Stimulated activated naive CD4-positive, alpha-beta T cell treated with Interleukin-2 at 50 U/mL for 16 hours (primary cell): ENCODE measurements at places on chromosomes 16 and 17.

GRCh38 chr16:31099860-31100638, 5.5 kb upstream of the VKORC1 start:
- DNase-seq, result no peak

- DNase-seq, result peak; percentile 74
Observed at GRCh38 chr16:67013823-67014633, 14.9 kb upstream of the CBFB start.

GRCh38 chr17:72422204-72422504, 301.3 kb downstream of the SOX9 start:
- no peak for DNase-seq

- DNase-seq, result no peak
Observed at GRCh38 chr16:86297391-86297790, 212.9 kb upstream of the FOXF1 start.

DNA sequence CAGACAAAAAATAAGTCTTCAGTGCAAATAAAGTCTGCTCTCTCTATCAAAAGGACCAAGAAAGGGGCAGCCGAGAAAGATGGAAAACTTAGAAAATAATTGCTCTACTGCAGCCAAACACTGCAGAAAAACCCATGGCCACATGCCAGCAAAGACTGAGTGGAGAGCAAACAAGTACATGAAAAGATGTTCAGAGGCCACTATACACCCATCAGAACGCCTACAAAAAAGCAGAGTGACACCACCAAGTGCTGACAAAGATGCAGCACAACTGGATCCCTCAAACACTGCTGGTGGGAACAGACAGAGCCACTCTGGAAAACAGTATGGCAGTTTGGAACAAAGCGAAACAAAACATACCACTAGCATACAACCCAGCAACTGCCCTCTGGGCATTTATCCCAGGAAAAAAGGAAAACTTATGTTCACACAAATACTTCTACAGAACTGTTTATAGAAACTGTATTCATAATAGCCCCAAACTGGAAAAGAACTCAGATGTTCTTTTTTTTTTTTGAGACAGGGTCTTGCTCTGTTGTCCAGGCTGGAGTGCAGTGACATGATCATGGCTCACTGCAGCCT, 36.7 kb downstream of the KIAA0753 start:
- DNase-seq, result no peak

DNA sequence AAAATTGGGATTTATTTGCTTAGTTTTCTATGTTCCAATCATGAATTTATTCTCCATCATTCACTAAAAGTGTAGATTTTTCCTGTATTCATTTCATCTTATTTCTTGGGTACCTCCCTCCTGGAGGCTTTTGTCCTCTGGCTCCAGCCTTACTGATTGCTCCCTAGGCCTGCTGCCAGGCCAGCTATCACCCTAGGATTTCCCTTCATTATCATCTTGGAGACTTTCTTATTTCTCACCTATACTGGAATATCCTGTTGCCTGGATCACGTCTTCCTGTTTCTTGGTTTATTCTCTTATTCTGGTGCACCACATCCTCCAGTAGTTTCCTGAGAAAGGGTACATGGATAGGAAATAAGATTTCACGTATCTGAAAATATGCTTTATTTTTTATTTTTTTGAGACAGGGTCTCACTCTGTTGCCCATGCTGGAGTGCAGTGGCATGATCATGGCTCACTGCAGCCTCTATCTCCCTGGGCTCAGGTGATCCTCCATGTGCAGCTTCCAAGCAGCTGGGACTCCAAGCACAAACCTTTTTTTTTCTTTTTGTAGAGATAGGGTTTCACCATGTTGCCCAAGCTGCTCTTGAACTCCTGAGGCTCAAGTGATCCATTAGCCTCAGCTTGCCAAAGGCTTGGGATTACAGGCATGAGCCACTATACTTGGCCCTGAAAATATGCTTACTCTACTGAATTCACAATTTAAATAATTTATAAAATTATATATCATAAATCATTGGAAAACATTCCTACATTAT, 13.3 kb upstream of the KPNB1 start:
- no peak for DNase-seq

DNA sequence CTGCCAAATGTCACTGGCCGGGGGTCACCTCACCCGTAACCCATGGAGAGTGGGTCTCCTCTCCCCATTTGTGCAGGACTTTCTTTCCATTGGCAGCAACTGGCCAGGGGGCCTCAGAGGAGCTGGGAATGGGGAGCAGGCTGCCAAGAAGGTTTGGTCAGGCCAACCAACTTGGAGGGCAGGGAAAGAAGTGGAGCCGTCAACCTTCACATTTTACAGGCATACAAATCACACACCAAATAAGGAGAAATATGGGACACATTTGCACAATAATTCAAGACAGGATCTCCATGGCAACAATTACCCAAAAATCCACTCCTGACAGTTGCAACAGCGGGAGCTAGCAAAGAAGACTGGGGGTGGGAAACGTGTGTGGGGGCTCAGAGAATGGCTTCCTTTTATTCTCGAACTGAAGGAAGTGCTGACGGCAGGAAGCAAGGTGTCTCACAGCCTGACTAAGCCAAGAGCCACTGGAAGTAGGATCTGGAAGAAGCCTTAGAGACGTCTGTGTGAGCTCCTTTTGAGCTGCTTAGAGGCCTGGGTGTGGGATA, 20.9 kb downstream of the RPRML start:
- no peak for DNase-seq

- no peak for DNase-seq
Observed at GRCh38 chr16:31134091-31134571, 1.4 kb downstream of the PRSS8 start.

DNA sequence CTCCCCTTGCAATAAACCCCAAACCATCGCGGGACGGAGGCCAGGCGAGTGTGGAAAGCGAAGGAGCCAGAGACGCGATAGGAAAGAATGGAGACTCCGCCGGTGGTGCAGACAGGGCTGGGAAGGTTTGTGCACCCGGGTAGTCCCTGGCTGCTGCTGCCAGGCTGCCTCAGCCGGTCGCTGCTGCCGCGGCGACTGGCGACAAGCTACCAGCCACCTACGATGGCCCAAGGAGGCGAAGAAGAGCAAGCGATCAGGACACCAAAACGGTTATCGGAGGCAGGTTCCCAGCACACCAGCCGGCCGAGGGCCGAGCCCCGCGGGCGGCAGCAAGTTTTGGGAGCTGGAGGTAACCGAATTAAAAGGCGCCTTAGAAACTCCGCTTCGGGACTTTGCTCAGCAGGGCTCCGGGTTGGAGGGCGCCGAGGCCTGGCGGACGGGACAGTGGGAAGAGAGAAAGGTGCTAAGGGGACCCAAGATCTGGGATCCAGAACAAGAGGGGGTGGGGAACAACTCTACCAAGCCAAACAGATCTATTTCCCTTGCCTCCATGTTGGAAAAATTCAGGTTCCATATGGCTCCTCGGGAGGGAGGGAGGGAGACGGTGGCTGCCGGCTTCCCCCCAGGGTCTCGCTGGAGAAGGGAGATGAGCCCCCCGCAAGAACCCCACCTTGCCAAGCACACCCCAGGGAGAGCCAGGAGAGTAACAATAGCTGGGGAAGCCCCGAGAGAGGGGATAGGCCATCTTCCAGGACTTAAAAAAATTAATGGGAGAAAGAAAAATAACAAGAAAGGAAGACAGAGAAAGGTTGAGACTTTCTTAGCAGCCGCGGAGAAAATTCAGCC, 9.7 kb upstream of the HOXB2 start:
- no peak for DNase-seq

- peak; percentile 35 for DNase-seq
Observed at GRCh38 chr16:84648595-84649510, 542 bp downstream of the KLHL36 start.

DNA sequence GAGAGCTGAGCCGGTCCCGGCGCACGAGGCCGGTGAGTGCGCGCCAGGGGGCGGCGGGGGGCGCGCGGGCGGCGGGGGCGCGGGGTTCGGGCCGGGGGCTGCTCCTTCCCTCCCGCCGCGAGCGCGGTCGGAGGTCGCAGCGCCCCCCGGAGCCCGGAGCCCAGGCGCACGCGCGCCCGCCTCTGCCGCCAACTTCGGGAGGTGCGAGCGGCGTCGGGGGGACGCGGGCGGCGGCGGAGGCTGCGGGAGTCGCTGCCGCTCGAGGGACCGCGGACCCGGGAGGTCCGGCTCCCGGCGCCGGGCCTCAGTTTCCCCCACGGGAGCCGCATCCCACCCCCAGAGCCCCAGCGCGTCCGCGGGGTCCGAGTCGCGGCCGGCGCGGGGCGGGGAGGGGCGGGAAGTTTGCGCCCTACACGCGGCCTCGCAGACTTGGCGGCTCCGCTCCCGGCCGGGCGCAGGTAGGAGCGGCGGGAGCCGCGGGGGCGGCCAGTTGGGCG, at the start of gene PRR35:
Gene PRR35, plus strand, starts transcription at position 191 of the 497 bp plus-strand sequence. CDS start 2,901 bp downstream, outside the sequence.
- no peak for DNase-seq

DNA sequence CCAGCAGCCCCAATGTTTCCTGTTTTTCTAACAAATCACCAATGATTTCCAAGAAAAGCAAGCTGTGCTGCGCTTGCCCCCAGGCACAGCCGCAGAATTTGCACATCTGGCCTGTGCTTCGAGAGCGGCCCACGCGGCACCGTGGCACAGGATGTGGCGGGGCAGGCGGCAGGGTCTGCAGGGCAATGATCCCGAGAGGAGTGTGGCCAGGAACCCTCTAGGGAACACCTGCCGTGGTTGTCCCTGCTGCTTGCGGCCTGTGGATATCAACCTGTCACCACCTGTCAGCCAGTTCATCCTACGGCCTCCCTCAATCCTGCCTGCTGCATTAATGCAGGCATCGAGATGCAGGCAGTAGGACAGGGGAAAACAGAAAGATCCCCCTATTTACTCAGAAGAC, 24.0 kb downstream of the PIK3R5 start:
- DNase-seq, result peak; percentile 67

DNA sequence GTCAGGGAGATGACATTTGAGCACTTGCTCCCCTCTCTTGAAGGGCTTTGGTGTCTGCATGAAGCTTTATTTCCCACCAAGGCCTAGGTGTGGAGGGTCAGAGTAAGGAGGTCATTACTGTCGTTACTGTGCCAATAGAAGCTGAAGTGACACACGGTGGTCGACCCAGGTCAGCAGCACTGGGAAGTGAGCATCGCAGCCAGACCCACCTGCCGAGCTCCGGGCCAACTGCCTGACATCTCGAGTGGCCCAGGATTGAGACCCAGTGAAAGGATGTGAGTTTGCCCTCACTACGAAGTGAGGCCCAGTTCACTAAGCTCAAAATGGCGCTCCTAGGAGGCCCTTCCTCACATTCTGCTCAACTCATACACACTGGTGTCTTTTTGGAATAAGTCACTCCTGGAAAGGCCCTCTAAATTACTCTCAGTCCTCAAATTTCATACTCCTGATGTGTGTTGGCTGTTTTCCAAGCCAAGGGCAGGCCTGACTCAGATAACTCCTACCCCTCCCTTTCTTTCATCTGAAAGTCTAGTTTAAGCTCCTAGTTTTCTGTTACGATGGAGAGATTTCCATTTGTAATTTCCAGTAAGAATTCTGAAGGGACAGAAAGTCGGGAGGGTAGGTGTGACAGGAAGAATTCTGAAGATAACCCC, 200.4 kb downstream of the LGALS9B start:
- no peak for DNase-seq

GRCh38 chr17:7497228-7497627, 13.1 kb downstream of the POLR2A start:
- DNase-seq, result no peak

GRCh38 chr16:56289862-56290261, 98.6 kb downstream of the GNAO1 start:
- DNase-seq, result no peak

- peak; percentile 74 for DNase-seq
Observed at GRCh38 chr17:66655861-66656260, 179.1 kb upstream of the CACNG5 start.

DNA sequence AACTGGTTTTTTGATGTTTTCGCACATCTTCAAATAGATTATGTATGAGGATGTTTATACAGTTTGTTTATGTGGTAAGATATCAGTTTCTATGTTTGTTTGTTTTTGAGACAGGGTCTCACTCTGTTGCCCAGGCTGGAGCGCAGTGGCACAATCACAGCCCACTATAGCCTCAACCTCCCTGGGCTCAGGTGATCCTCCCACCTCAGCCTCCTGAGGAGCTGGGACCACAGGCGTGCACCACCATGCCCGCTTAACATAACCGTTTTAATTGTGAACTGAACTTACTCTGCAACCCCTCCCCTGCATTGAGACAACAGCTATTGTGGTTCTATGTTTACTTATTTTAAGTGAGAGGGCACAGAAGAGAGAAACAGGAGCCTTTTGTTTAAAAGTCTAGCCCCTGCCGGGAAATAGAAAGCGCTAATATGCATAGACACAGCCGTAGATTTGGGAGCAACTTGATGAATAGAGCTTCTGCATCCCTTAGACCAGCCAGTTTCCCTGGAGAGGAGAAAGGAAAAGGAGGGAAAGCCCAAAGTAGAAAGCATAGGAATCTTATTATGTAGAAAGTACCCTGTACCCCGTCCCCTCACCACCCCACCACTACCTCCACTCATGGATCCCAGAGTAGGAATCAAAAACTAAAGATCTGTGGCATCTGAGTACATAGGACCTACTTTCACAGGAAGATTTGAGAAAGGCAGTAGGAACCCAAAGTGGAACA, 19.6 kb upstream of the APPBP2 start:
- DNase-seq, result no peak

DNA sequence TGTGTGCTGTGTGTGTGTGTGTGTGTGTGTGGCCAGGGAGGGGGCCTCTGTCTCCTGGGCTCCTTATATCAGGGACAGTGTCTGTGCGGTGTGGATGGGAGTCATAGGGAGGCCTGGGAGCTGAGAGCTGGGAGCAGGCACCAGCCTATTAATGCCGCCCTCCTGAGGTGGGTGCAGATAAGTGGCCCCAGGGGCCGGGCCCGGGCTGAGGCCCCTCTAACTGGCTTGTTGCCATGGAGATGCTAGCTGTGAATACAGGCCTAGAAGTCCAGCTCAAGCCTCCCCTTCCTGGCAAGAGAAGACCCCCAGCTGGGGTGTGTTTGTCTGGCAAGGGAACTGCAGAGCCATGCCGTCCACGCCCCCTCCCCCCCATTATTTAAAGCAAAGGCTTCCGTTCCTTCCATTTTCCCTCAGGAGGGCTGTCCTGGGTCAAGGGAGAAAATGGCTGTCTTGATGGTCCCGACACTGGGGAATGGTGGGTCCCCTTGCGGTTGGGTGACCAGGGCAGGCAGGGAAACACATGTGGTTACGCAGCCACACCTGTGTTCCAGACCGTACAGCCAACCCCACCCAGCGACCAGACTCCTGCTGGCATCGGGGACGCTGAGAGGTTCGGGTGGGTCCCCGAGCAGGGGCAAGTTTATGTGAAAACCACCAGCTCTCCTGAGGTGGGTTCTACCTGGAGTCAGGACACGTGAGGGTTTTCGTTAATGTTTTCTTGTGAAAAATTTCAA, 141.1 kb downstream of the MRM1 start:
- no peak for DNase-seq

DNA sequence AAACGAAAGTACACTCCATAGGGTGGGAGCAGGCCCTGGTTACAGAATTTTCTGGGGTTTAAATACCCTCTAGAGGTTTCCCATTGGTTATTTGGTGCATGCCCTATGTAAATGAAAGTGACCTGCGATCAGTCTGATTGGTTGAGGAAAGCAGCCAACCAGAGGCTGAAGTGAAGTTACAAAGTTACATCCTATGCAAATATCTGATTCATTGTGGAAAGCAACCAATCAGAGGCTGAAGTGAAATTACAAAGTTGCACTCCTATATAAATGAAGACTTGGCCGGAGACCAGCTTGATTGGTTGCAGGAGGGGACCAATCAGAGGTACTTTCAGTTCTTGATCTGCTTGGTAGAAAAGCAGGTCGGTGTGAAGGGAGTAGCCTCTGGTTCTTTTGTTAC, 24.4 kb downstream of the NAA60 start:
- no peak for DNase-seq
